ENCODE measurements at places on chromosomes 13 and 19.

DNA sequence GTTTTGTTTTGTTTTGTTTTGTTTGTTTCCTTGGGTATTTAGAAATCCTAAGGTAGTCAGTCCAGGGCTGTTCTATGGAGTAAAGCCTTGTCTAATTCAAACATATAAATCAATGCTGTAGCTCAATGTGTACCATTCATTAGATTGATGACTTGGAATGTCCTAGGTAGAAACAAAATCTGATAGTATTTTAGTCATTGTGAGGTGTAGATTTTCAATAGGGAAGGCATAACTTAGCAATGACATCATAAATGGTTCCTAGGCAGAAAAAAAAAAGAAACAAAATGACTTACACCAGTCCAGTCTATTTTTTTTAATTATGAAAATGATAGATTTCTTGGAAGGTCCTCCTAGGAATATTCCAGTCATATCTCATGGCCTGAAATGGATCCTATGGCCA is 189.9 kb downstream of the SPRY2 start:
- DNase-seq = no peak

GRCh38 chr13:33874871-33875270 is 56.9 kb downstream of the RFC3 start:
- DNase-seq = no peak

- DNase-seq = no peak
Measured at GRCh38 chr13:44865722-44866410, 123.4 kb downstream of the NUFIP1 start.

- no peak for DNase-seq
Measured at GRCh38 chr13:47126432-47126831, 229.6 kb upstream of the HTR2A start.

- no peak for DNase-seq
Measured at GRCh38 chr13:45933203-45933908, 81.8 kb upstream of the SIAH3 start.

- DNase-seq = no peak
Measured at GRCh38 chr13:97342136-97342535, 91.8 kb upstream of the RAP2A start.

- no peak for DNase-seq
Measured at GRCh38 chr13:99350191-99350590, 43.0 kb upstream of the GPR183 start.

DNA sequence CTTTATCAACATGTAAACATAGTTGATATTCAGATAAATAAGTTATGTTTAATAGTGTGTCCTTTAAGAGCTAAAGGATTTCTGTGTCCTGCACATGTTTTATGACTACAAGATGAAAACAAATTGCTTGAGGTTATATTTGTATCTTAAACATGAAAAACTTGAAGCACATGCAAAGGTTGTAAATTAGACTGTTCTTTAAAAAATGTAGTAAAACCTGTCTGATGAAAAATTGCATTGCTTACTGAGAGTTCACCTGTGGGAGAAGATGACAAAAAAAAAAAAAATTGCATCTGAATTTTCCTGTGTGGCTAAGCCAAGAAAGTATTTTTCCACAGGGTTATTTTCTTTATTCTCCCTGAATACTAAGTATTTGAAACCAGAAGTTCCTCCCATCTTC is 25.7 kb upstream of the LMO7 start:
- no peak for DNase-seq

GRCh38 chr19:18491995-18492953 is 29.6 kb downstream of the ELL start:
- DNase-seq = no peak

DNA sequence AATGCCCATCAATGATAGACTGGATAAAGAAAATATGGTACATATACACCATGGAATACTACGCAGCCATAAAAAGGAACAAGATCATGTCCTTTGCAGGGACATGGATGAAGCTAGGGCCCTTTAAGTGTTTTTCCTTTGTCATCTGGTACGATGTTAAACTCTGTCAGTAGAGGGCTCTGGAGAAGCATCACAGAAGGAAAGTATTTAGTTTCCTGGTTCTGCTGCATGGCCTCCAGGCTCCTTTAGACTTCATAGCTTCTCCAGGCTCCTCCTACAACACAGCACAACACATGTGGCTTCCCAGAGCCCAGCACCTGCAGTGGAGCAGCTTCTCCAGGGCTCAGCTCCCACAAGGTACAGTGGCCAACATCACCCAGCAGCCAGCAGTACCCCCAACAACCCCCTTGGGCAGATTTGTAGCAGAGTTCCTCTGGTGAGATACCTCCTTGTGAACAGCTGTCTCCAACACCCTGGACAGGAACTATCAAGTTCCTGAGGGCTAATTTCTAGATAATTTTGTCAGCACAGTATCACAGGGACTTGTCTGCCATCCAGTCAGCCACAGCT is 63.4 kb downstream of the KCTD12 start:
- DNase-seq = no peak

- DNase-seq = no peak
Measured at GRCh38 chr19:49684251-49684982, 5.0 kb upstream of the ADM5 start.

DNA sequence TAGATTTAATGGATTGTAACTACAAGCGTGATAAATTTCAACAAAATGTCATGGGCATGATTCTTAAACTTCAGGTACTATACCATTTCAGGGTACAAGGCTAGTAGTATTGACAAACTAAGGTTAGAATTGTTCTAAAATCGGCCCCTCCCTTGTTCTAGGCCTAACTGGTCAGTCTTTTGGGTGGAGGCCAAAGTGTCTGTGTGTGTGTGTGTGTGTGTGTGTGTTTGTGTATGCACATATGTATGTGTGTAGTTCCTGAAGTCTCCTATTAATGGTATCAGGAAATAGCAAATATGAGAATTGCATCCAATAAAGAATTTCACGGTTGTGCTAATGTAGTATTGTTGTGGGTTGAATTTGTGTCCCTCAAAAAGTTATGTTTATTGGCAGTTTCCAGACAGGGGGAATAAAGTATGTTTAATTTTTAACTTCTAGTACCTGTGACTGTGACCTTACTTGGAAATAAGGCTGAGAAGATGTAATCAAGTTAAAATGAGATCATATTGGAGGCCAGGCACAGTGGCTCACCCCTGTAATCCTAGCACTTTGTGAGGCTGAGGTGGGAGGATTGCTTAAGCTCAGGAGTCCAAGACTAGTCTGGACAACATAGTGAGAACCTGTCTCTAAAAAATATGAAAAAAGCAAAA is 119.2 kb downstream of the KLF5 start:
- DNase-seq = no peak

GRCh38 chr13:49629196-49629938 is 1.1 kb downstream of the ARL11 start:
- no peak for DNase-seq

DNA sequence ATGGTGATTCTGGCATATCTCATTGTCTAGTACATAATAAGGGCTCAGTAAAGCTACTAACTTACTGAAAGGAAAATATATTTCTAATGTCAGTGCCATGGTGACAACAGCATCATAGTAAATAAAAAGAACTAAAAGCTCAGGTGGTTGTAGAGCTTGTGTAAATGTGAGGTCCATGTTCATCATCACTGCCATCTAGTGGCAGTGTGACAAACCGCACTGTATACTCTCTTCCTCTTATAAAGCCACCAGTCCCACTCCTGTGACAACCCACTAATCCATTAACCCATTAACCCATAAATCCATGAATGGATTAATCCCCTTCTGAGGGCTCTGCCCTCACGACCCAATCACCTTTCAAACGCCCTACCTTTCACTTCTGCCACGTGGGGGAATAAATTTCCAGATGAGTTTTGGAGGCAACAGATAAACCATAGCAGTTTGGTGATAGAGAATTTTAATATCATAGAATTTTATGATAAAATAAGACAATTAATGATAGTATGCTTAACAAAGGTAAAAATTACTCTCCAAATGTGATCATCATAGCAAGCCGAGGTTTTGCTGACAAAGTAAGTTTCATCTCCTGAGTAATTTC is 160.4 kb upstream of the SGCG start:
- DNase-seq = peak; percentile 41

DNA sequence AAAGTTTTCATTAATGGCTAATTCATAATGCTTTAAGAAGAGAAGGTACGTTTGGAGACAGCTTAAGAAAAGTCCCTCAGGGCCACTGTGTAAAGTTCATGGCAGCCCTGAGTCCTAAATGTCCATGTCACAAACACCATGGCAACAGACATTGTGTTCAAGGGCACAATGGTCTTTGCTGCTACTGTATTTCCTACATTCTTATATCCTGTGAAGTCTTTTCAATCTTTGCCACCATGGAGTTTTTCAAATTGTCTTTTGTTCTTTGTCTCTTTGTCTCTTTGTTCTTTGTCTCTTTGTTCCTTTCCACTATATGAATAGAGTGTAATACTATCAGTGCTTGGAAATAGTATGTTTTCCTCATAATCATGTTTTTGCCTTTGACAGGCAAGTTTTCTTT is 178.8 kb downstream of the VWA8 start:
- DNase-seq = no peak

DNA sequence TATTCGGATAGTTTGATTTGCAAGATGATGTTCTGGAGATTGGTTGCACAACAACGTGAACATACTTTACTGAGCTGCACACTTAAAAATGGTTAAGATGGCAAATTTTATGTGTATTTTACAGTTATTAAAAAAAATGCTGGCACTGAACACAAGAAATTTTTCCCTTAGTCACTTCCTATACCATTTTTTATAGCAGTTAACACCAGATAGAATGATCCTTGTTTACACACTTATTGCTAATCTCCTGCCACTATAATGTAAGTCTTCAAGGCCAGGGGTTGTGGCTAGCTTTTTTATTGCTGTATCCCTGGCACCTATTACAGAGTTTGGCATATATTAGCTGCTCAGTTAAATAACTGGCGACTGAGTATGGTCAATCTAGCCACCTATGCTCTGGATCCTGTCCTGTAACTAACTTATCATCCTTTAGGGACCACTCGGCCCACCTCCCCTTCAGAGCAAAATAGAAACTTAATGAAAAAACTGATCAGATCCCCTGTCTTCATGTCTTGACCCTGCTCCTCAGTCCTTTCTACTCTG is 2.0 kb upstream of the EBPL start:
- no peak for DNase-seq

DNA sequence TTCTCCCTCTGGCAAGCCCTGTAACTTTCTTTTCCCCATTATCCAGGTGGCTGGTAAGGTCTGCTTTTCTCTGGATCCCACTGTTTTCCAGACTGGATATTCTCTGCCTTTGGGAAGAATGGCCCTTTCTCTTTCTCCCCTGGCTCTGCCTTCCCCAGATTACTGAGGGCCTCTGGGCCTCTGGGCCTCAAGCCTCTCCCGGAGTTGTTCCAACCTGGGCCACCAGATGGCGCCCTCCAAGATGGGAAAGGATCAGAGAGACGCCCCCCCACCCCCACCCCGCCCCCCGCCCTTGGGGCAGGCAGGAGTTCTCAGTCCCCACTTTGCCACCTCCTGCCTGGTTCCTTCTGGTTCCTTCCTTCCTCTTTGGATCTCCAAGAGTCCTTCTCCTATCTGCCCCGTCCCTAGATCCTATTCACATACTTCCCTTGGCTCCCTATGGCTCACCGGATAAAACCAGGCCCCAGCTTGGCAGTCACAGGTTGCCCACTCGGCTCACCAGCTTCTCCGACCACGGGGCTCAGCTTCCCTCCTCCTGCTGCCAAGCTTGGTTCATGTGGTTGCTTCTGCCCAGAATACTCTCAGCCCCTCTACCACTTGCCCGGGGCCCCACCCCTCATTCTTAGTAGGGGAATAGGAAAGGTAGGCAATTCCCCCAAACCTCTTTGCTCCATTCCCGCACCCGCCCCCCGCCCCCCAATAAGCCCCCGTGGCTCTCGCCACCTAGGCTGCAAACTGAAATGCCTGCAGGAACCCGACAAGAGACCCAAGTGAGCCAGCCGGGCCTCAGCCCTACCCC is 13.1 kb downstream of the EPS8L1 start:
- DNase-seq = peak; percentile 71

DNA sequence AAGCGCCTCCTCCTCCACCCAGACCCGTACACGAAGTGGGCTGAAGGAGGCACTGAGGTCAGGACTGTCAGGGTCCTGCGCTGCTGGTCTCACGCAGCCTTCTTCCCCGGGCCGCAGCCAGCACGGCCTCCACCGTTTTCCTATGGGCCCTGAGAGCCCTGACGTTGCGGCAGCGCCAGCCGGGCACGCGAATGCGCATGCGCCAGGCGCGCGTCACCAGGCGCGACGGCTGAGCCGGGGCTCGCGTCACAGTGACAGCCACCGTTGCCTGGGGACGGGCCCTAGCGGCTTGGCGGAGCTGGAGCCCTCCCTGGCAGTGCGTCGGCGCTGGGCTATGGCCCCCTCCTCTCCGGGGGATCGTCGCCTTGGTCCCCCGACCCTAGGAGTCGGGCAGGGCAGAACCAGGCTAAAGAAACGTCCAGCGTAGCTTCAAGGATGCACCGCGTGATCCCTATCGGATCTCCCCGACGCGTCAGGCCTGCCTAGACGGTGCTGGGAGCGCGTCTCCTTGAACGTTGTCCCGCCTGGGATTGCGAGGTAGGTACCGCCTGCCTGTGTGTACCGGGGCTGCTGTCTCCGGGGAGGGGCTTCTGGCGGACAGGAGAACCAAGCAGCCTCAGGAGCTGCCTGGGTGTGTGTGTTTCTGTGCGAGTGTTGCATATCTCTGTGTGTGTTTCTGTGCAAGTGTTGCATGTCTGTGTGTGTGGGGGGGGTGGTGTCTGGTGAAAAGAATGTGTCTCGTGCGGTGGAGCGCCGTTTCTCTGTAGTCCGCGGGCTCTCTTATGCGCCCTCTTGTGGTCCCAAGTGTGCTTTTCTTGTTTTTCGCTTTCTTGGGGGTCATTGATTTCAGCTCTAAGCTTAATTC is 43.2 kb downstream of the ZNF571 start:
- DNase-seq = no peak

GRCh38 chr19:49680421-49681351 is 3.6 kb downstream of the PRMT1 start:
- peak; percentile 95 for DNase-seq

DNA sequence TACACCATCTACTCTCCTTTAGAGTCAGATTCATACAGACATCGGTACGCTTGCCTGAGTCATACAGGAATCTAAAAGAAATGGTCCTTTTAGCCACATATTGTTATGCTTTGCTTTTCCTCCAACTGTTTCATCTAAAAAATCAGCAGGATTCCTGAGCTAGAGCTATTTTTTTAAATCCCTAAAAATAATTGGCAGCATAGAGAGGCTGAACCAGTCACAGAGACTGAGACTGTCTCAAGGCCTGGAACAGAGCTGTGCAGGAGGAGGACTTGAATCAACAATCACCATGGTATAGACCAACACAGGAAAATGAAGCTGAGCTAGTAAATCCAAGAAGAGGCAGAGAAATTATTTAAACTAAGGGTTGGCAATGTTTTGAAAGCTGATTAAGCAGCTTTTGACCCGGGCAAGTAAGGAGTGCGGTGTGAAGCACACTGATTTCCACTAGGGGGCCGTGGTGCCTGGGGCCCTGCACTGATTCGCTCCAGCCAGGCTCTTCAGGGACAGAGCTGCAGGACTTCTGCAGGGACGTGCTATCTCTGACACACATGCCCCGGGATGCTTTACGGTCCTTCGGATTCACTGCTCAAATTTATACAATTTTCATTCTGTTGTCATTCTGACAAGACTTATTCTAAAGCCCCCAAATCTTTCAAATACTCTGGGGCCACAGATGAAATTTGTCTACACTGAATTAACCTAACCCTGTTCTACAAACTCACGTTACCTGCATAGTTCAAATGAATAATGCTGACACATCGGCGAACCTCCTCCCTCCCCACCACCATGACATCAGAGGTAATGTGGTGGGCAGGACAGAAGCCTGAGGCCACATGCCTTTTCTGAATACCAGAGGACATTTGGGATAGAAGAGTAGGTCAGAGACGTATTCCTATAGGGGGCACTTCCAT is 87.6 kb upstream of the SLC15A1 start:
- DNase-seq = peak; percentile 51

GRCh38 chr13:31595563-31595962 is 143.8 kb upstream of the RXFP2 start:
- no peak for DNase-seq
